ENCODE measurements at places on chromosomes 2 and 18. TPM values are rescaled to one million over a fixed set of nuclear protein-coding genes. Genes with fewer than 3 reads are reported as not detected.

DNA sequence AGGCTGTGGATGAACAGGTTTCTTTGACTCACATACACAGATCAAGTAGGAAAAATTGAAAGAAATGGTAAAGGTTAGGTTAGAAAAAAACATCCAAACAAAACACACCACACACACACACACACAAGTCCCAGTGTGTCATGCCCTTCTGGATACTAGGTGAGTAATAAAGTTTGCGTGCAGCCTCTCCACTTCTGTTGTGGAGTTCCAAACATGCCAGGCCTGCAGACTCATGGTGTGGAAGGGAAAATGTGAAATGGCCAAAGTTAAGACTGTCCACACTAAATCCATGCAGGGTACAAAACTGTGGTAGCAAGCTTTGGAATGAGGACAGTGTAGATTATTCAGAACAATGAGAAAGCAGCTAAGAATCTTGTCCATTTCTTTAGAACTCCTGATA lies 114.6 kb downstream of the IKZF2 start:
- DNase-seq: no peak
- no peak overlapping the region for H3K4me3 ChIP-seq
- no peaks in the 10 kb centered on the region for H3K27me3 ChIP-seq
- H3K36me3 ChIP-seq: no peaks in the 10 kb centered on the region
- H3K4me1 ChIP-seq: peaks cover 11% of the 10 kb centered on the region

DNA sequence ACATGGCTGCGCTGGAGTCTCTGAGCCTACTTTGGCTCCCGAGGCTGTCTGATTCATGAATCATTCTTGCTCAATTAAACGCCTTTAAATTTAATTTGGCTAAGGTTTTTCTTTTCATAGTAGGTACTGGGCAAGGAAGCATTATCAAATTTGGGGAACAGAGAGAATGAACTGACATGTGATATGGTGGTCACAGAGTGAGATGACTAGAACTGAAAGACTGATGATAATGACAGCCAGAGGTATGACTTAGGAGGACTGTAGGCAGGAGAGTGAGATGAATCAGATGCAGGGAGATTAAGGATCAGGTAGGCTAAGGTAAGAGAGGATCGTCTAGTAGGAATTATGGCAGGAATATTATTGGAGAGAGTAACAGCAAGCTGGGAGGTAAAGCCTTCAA lies 40.9 kb upstream of the ST8SIA3 start:
- no peaks in the 10 kb centered on the region for H3K27me3 ChIP-seq
- H3K4me3 ChIP-seq: no peak overlapping the region
- DNase-seq: no peak
- H3K27ac ChIP-seq: no peak overlapping the region
- H3K4me1 ChIP-seq: no peaks in the 10 kb centered on the region

Gene SOCS6
- 2.1 TPM for total RNA-seq

Gene CD28
- 205 TPM for total RNA-seq

DNA sequence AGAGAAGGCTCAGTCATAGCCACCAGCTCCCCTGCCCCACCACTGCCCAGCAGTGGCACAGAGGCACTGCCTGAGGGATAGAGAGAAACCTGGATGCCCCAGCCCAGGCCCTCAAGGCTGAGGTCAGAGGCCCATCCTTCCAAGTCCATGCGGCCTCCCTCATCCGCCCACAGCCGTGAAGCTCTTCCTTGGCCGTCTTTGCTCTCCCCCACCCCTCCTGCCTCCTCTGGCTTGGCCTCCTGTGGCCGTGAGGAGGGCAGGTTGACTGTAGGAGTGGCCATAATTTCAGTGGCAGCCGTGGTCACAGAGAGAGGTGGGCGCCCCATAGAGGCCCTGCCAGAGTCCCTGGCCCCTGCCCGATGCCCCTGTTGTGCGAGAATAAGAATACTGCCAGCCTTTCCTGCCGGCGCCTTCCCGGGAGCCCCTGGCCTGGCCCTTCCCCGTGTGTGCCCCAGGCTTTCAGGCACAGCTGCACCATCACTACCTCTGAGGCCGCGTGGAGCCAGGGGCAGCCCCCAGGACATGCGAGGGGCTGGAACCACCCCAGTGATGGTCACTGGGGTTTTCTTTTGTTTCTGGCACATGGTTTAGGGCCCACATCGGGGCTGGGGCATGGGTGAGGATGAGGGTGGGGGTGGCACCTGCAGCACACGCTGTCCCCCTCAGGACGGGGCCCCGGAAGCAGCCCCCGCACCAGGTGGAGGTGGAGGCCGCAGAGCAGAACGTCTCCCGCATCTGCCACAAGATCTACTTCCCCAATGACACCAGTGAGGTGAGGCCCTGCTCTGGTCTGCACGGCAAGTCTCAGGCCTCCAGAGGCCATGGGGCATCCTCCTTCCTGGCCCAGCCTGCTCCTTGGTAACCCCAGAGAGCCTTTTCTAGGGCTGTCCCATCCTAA lies 13.1 kb upstream of the GPR17 start:
- peaks cover 13% of the 10 kb centered on the region for H3K4me1 ChIP-seq
- H3K4me3 ChIP-seq: no peak overlapping the region
- no peak overlapping the region for H3K27ac ChIP-seq
- no peak for DNase-seq

DNA sequence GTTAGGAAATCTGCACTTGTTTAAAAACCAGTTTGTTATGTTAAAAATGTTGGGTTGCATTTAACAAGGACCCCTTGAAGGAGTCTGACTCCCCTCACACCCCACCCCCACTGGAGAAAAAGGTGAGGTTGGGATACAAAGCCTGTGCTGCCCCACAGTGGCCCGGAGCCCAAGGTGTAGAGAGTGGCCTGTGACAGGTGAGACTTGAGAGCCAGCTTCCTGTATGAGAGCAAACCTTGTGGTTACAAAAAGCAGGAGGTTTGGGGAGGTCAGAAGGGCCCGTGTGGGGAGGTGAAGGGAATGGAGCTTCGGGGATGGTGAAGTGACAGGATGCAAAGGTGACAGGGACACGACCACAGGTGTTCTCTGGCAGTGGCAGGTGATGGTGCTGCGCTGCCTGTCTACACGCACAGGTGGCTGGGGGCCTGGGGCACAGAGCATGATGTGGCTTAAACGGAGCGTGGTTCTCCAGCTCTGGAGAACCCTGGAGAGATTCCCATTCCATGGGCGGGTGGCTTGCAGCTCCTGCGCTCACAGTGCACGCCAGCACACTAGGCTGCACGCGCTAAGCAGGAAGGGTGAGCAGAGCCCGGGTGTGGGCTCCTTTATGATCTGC lies 29.0 kb downstream of the IMPA2 start:
- peaks cover 6% of the 10 kb centered on the region for H3K4me1 ChIP-seq
- no peaks in the 10 kb centered on the region for H3K27me3 ChIP-seq
- no peak overlapping the region for H3K27ac ChIP-seq
- H3K36me3 ChIP-seq: no peaks in the 10 kb centered on the region
- H3K4me3 ChIP-seq: no peak overlapping the region

All from activated CD4-positive, alpha-beta memory T cell treated with anti-CD3 and anti-CD28 coated beads, Interleukin-2, amount 10 ng/mL, durations not matched to agents 7 days and 5 days (primary cell).